ENCODE measurements at places on chromosomes 6 and 20.
A peak's percentile ranks its signal among the peaks of the same experiment; 100 is the strongest.

GRCh38 chr6:155974811-155975323, 519.2 kb upstream of the NOX3 start:
- no peak for DNase-seq

GRCh38 chr6:110527516-110527915, 51.1 kb upstream of the SLC22A16 start:
- no peak for DNase-seq

DNA sequence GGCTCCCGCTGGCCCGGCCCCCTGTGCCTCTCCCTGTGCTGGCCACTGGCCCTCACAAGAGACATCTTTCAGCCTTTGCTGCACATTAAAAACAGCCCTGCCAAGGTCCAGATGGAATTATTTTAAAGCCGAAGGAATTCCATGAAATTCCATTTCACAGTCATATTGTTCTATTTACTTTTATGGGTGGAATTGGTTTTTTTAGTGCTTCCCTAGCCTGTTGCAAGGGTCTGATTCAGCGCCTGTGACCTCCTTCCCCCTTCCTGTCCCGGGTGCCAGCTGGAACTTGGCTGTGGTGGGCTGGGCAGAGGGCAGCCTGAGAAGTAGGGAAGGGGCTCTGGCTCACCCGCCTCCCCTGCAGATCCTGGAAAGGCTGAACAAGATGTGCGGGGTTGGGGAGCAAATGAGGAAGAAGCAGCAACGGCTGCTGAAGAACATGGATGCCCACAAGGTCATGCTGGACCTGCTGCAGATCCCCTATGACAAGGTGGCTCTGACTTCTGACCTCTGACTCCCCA, 34.3 kb downstream of the UQCC2 start:
- peak; percentile 36 for DNase-seq

DNA sequence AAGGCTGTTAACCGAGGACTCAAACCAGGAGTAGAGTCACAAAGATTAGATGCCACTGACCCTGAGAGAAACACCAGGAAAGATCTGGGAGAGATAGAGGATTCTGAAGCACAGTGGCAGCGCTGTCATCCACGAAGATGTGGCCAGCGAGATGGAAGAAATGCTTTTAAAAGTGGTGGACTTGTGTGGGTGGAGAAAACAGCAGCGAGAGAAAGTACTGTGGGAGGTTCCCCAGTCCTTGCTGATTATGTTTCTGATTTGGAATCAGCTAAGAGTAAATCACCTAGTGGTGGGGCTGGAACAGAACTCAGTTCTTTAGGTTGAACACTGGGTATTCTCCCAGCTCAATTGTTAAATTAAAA, 435 bp upstream of the ZNF322 start:
- peak; percentile 40 for DNase-seq

DNA sequence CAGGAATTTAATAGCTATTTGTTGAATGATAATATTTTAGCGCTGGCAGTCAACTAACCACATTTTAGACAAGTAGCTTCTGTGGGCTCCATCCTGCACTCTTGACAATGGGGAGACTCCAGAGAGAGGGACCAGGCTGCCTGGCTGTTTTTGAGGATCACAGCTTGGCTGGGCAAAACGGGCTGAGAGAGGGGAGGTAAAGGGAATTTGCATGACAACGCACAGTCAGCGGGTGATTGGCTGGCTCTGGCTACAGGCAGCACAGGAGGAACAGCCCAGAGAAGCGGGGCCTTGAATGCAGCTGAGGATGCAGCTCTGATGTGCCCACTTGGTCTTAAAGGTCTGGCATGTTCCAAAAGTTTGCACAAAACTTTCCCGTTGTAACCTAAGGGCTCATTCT, 41.2 kb downstream of the LRFN2 start:
- DNase-seq: no peak

- no peak for DNase-seq
Observed at GRCh38 chr6:5999688-6000608, 6.8 kb downstream of the NRN1 start.

- DNase-seq: no peak
Observed at GRCh38 chr6:14440215-14440910, 322.8 kb downstream of the CD83 start.

- no peak for DNase-seq
Observed at GRCh38 chr20:312067-312466, 13.3 kb upstream of the SOX12 start.

- DNase-seq: peak; percentile 66
Observed at GRCh38 chr6:33407132-33407718, 3.6 kb upstream of the PHF1 start.

DNA sequence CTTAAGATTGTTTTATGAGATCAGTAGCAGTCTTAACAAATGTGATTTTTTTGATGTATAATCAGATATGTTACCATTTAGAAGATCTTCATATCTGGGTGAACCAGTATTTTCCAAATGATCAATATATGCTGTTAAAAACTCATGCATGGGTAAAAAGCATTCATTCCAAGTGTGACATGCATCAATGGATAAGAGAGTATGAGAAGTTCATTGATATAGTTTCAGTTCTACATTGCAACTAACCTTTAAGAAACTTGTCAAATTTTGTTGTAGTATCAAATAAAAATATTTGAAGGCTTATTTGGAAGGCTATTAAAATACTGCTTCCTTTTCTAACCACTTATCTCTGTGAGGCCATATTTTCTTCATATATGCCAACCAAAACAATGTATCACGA, 117.7 kb downstream of the FIG4 start:
- DNase-seq: no peak

DNA sequence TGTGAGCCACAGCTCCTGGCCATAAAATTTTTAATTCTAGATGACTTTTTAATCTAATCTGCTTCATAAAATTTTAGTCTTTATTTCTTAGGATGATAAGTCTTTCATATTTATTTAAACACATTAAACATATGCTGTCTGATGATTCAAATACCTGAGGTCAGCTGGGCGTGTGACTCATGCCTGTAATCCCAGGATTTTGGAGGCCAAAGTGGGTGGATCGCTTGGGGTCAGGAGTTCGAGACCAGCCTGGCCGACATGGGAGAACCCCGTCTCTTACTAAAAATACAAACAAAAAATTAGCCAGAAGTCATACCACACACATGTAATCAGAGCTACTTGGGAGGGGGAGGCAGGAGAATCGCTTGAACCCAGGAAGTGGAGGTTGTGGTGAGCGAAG, 53.1 kb downstream of the RBM24 start:
- DNase-seq: peak; percentile 23

DNA sequence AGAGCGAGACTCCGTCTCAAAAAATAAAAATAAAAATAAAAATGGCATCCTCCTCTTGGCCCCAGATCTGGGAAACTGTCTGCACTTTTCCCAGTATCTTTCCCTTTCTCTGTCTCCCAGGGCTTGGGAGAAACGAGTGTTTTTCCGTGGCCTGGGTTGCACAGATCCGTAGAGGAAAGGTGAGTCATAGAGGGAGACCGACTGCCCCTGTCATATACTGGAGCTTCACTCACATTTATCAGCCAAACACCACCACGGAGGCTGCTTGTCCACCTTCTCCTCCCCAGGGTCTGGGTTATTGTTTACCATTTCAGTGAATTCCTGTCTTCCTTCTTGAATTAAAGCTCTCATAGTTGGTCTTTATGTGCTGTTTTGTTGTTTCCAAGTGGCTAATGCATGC, 31.9 kb upstream of the EIF2S2 start:
- DNase-seq: peak; percentile 16

- DNase-seq: no peak
Observed at GRCh38 chr6:18395856-18396197, 8.7 kb downstream of the RNF144B start.
